ENCODE measurements at places on chromosomes 5 and 9. TPM values are rescaled to one million over a fixed set of nuclear protein-coding genes. Genes with fewer than 3 reads are reported as not detected.

The SYK gene
- not detected for total RNA-seq

The FBXW2 gene
- total RNA-seq = 35.4 TPM

The MEGF10 gene
- 0.97 TPM for total RNA-seq

DNA sequence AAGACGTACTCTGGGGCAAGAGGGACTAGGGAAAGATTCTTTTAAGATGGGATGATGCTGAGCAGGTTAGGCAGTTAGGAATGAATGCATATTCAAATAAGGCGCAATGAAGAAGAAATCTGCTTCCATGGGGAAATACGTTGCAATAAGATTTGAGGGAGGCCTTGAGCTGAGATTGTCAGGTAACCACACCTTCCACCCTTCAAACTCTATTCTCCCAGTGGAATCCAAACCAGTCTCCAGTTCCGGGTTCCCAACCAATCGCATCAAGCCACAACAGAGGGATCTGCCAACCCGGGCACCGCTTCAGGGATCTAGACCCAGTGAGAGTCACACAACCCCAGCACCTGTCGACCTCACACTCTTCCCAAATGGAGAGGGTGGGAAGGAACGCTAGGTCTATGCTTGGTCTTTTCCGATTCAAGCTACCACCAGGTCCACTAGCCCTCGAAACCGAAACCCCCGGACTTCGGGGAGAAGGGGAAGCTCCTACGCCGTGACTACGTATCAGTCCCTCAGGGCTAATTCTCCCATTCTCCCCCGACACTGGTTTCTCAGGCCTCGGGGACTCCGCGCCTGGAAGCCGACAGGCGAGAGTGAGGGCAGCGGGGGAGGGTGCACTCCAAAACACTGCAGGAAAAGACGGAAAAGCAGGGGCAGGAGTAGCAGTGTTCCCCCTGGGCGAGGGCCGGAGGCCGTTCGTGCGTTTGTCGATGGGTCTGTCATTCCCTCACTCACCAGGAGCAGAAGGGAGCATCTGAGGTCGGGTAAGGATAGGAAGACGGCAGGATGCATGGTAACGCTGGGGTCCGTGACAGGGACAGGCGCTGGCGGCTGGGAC is 534 bp downstream of the ERP44 start:
- DNase-seq = peak; percentile 64

- DNase-seq = no peak
Measured at GRCh38 chr5:139975306-139975705, 67.8 kb downstream of the NRG2 start.

- no peak for DNase-seq
Measured at GRCh38 chr5:9713356-9713755, 83.2 kb upstream of the TAS2R1 start.

DNA sequence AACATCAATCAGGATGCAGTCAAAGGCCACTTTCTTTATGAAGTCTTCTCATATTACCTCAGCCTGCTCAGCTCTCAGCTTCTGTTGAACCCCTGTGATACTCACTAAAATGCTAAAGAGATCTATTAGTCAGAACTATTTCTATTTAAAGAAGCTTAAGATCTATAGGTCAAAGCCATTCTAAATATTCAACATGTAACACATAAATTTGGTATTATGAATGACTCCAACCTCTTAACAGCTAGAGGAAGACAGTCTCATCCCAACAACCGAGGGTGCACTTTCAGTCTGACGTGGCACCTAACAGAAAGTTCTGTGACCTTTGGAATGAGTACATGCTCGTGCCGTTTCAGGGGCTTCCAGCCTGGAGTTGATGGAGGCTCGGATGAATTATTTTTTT is 301.5 kb upstream of the VLDLR start:
- DNase-seq = no peak

- DNase-seq = no peak
Measured at GRCh38 chr9:133403766-133404453, 13.9 kb downstream of the REXO4 start.

DNA sequence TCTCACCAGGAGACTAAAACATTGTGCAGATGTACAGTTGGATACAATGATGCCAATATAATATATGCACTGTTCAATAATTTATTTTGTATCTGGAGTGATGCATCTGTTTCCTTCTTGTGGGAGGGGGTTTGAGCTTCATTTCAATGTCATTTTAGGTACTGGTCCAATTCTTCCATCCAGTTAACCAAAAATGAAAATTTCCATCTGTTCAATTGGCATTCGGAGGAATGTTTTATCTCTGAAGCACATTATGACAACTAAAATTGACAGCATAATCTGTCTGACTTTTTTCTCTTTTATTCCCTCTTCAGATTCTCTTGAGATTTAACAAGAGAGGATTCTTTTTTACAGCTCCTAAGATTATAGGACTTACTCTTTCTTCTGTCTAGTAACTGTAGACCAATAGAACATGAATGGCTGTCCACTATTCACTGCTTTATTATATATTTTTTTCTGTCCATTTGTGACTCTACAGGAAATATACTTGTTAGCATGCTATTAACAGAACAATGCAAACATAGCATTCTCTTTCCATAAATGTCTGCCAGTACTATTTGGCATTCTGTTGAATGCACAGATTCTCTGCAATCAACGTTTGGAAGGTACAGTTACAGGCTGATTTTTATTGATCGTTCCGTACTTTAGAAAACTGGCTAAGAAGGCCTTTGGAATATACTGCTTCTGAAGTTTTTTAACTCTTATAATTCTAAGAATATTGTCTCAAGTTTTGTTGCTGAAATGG is 57.8 kb downstream of the NDUFAF2 start:
- DNase-seq = no peak

GRCh38 chr5:170597109-170597751 is 93.4 kb downstream of the KCNIP1 start:
- peak; percentile 57 for DNase-seq

GRCh38 chr5:72785801-72786200 is 30.7 kb upstream of the TNPO1 start:
- DNase-seq = no peak

DNA sequence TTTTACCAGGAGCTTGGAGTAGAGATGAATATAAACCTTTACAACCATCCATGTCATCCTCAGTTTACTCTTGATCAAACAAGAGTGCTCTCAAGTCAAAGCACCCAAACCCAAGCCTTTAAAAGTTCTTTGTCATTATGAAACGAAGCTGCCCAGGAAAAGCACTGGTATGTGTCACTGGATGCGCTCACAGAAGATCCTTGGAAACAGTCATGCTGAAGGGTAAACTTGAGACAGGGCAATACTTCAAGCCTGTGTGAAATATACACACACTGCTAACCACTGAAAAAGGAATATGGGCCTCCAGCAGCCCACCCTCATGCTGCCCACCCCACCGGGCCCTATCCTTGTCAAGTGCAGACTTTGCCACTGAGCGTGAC is 84.5 kb downstream of the PRRT1B start:
- no peak for DNase-seq

DNA sequence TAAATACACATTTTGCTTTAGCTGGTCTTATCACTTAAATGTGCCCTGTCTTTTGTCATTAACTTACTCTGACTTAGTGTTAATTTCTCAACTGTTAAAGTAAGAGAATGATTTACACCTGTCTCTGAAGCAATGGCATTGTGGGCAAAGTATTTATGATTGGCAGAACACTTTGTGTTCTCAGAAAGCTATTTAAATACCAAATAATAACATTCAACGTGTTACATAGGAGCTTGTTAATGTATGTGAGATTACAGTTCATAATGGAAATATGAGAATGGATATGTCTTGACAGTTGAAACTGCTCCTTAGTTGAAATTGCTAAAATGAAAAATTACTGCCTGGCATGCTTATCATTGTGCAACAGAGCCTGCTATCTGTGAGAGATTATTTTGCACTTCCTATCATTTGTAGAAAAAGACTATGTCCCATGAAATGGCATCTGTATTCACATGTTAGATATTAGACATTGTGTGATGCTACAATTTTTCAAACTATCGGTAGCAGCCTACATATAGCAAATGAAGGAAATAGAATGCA is 46.1 kb downstream of the PRR16 start:
- no peak for DNase-seq

GRCh38 chr9:115598751-115599150 is 480.8 kb upstream of the TNC start:
- no peak for DNase-seq

DNA sequence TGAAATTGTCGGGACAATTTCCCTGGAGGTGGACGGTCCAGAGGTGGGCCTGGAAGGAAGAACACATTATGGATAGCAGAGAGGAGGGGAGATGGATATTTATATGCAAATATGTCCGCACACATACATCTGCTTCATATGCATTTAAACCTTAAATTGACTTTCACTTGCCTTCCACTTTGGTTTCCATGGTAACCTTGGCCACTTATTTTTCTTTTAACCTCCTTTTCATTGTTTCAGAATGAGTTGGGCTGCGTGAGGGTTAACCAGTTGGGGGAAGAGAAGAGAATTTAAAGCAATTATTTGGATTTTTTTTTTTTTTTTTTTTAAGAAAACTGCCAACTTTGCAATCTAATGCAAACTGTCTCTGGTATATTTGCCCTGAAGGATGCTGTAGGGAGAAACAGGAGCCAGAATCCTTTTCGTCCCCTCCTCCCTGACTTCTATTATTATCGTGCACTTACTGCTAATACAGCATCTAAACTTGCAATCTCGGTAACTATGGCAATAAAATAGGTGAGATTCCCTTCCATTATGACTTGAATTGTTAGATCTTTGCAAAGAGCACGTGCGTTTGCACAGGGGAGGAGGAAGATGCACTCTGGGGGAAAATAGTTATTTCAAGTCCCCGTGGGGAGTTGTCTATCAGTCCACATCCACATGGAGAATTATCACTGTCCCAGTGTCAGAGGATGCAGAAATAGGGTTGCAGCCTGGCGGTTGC is 35.6 kb downstream of the TLR4 start:
- no peak for DNase-seq

DNA sequence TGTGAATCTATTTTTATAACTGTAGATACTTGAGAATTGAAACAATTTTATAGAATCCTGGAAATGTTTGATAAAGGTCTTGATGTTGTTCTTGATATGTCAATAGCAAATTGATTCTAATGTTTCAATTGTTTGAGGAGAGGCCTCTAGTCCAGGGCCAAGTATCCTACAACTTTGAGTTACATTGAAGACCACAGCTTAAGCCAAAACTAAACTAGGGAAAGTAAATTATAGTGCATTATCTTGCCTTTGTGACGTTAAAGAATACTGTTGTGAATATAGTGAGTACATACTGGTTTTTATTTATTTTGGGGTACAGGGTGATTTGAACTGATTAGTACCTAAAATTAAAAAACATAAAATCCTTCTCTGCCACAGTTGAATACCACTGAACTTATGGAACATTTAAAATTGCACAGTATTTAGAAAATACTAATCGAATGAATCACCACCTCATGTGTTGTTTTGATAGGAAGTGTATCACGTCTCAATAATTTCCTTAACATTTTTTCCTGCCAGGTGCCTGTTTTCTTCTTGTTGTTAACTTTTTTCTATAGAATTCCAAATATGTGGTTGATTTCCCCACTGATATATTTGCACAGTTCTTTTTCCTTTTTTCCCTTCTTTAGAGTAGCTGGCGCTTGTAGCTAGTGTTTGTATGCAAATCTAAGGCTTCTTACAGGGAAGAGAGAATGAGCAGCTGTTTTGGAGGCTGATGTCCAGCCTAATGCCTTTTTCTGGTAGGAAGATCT is 12.5 kb downstream of the ARHGEF28 start:
- peak; percentile 57 for DNase-seq

DNA sequence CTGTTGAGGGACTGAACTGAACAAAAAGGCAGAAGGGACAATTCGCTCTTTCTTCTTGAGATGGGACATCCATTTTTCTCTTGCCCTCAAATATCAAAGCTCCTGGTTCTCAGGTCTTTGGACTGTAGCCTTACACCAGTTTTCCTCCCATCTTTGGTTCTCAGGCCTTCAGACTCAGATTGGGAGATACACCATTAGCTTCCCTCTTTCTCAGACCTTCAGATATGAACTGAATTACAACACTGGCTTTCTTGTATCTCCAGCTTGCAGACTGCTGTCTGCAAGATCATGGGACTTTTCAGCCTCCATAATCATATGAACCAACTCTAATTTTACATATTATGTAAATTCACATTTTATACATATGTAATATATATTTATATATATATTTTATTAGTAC is 12.6 kb upstream of the CCNG1 start:
- no peak for DNase-seq

DNA sequence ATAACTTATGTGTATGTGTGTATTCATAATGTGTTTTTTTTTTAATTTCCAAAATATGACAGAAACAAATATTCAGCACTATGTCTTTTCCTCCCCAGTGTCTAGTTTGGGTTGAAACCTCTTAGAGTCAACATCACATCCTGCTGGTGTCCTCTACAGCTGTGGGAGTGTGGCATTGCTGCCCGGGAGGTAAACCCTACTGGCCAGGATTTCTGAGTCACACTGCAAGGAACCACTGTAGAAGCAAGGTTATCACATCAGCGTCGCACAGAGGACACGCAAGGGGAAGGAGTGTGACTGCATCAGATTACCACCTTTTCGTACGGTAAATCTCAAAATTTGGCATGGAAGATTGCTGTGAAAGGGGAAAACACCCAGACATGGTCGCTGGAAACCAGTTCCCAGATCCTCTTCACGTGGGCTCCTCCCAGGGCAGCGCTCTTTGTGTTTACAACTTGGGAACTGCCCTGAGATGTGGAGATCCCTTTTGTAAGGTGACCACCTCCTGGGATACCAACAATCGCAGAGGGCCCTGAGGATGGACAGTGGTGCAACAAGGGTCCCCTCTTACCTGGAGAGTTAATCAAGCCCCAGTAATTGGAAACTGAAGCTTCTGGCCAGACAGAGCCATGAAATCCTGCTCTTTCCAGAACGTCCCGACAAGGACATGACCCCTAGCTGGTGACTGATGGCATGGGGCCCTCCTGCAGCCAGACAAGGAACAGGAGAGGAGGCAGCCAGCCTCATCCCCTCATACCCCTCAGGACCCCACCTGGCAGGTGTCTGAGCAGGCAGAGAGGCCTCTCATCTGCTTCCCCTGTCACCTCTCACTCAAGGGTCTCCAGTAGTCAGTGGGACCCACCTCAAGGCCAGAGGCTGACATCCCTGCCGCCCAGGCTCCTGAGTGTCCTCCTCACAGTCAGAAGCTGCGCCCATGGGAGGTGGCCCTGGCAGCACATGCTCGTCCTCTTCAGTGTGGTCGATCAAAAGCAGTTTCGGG is 194.7 kb downstream of the MED10 start:
- DNase-seq = no peak

GRCh38 chr9:117189121-117189520 is 225.7 kb downstream of the ASTN2 start:
- DNase-seq = no peak
